Stimulated activated CD4-positive, alpha-beta T cell treated with anti-CD3 and anti-CD28 coated beads, Interleukin-2, amount 100 ng/mL, for 48 hours (primary cell): ENCODE measurements at places on chromosomes 11 and 22.

GRCh38 chr11:71976551-71976950 lies 22.2 kb upstream of the IL18BP start:
- DNase-seq = no peak

DNA sequence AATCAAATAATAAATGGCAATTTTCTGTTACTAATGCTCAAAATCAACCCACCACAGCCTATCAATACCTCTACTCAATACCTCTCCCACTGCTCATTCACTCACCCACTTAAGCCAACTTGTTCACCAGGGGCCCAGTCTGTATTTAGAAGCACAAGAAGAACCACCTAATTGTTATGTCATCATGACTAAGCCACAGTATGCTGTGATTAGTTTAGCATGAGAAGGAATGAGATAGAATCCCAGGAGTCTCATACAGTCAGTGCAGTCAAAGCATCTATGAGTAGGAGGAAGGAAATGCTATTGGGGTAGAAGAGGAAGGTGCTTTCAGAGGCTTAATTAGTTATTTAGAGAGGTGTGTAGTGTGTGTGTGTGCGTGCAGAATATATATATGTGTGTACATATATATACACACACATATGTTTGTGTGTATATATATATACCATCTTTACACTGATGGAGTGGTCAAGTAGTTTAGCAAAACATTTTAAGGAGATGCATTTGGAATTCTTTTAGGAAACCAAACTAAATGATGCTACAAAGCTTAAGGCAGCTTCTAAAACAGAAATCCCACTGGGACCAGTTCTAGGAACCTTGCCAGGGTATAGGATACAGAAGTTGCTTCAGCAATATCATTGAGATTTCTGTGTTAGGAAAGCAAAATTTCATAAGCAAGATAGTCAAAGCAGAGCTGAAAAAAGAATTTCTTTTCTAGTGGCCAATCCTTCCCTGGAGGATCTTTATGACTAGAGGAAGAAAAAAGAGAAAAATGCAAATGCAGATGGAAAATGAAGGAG lies 27.5 kb downstream of the KCNA4 start:
- no peak for DNase-seq

DNA sequence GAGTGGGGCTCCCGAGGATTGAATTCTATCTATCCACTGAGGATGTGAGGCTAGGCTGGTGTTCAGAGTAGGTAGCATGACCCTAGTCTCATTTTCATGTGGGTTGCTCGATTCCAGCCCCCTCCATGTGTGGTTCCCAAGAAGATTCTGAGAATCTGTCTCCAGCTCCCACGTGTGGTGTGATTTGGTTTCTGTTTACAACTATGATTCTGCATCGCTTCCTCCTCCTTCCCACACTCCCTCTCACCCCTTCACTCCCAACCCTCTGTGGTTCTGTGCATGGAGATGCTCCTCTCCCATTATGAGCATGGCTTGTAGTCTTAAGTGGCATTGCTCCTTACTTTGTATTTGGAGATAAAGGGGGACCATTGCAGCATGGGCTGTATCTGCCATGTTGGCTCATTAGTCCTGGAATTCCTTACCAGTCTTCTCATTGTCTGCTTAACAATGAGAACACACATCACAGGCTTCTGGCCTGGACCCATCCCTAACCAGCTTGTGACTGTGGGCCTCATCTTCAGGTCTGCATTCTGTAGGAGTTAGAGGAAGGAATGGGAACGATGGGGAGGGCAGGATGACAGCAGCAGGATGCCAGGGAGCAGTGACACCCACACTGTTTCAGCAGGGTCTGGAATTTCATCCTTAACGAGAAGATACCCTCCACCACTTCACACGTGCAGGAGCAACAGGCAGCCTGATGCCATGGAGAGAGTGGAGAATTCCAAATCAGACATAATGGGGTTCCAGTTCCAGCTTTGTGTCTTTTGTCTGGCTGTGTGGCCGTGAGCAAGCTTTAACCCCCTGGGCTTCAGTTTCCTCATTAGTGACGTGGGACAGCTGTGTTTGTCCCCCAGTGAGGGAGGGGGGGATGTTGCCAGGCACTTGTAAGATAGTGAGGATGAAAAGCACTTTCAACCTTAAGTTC lies 86.0 kb downstream of the CCDC81 start:
- DNase-seq = no peak

DNA sequence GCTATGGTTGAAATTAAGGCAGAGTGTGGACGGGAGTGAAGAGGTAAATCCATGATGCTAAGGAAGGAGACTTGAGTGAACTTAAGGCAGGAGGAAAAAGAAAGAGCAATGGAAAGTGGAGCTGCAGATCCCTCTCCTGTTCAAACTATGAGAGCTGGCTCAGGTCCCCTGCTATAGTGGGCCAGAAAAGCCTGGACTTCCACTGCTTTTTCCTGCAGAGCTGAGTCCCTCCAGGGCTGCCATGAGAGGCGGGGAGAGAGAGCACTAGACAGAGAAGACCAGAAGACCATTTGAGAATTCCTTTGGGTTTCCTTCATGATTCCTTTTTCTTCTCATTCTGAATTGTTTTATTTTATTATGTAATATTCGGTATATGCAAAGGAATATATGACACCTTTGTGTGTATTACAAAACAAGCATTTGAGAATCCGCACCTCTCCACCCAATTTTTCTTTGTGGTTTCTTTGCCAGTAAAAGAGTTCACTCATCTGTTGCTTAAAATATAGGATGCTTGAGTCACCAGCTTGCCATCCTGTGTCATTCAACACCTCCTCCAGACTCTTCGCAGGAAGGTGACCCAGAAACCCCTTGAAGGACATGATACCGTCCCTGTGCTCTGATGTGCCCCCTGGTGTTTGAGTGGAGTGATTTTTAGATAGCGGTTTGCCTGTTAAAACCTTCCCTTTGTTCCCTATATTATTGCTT lies 24.4 kb downstream of the SREBF2 start:
- peak; percentile 79 for DNase-seq

DNA sequence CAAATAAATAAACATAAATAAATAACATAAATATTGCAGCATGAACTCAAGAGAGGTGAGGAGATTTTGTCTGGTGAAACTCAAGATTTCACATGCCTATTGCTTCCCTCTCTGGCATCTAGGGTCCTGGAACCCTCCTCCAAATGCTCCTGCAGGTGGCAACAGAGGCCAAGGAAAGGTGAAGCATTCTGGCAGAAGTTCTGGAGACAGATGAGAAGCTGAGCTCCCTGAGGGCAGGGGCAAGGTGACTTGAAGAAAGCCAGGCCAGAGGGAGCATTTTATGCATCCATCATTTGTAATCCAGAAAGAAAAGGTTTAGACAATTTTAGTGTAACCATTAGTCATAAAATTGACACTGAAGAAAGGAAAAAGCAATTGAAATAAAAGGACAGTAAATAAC lies 64.9 kb downstream of the ENDOD1 start:
- DNase-seq = peak; percentile 41

DNA sequence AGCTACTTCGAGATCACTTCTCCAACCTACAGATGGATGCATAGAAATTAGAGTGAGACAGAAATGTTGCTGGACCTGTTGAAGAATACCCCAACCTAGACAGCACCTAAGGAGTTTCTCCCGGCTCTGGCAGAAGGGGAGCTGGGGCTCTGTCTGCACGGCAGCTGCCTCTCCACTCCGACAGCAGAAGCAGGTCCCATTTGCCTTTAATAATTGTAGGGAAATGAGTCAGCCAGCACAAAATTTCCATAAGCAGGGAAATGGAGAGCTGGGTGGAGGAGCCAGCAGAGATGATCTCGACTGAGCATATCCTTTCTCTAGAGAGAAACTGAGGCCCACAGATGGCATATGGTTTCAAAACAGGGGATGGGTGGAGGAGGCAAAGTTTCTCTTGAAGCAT lies 80.1 kb downstream of the EFCAB6 start:
- DNase-seq = no peak

- no peak for DNase-seq
Measured at GRCh38 chr22:23074451-23074850, 4.1 kb downstream of the GNAZ start.

DNA sequence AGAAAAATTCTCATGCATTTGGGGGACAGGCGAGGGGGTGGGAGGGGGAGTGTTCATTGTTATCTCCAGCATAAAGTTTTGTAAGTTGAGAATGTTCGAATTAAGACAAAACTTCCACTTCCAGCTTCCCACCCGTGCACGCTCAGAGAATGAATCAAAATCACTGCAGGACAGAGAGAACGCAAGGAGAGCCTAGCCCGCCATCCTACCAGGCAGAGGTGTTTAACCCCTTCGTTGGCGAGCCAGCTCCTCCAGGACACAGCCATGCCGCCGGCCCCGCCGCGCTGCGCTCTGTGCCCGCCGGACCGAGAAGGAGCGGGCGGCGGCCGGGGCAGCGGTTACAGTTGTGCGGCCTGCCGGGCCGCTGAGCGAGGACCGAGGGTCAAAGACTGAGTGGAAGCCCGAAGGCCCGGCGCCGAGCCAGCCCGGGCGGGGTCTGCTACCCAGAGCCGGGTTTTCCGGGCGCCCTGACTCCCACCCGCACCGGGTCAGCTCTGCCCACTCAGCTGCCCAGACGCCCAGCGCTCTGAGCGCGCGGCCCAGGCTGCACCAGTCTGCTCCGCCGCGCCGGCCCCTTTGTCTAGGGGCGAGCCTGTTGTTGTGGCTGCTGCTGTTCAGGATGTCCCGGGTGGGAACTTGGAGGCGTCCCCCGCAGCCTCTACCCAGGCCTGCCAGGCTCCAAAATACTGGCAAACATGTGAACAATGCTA lies at the start of gene NOX4:
TSS of gene NOX4 (minus strand) at position 395 of the 710 bp plus-strand sequence. CDS start at position 266, 129 bp downstream.
- no peak for DNase-seq

DNA sequence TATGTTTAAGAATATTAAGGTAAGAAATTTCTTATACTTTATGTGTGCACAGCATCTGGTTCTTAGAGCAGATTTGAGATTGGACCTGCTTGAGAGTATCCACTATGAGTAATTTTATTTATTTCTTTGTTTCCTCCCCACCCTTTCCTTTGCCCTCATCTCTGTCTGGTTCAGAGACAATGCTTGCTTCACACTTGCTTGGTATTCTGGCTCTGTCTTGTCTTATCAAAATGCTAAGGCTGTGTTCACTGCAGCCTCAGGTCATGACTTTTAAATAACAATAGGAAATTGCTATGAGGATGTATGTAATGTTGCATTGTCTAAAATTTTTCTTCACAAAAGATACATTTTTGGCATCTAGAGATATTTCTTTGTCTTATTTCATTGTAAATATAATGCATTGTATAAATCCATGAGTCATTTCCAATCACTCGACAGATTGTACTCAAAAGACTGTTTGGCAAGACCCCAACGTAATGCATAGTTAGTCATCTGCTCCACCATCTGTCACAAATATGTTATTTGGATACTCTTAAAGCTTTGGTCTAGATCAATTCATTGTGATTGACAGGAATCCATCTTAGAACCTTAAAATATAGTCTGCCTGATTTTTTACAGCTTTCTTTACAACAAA lies 395.7 kb downstream of the AASDHPPT start:
- DNase-seq = no peak

- no peak for DNase-seq
Measured at GRCh38 chr11:33325451-33325850, 68.3 kb downstream of the HIPK3 start.

- DNase-seq = no peak
Measured at GRCh38 chr11:65947133-65947532, 1.9 kb downstream of the TSGA10IP start.

- no peak for DNase-seq
Measured at GRCh38 chr11:10392095-10393079, 62.7 kb upstream of the AMPD3 start.

GRCh38 chr11:1232021-1232882 lies 9.4 kb downstream of the MUC5B start:
- DNase-seq = no peak

DNA sequence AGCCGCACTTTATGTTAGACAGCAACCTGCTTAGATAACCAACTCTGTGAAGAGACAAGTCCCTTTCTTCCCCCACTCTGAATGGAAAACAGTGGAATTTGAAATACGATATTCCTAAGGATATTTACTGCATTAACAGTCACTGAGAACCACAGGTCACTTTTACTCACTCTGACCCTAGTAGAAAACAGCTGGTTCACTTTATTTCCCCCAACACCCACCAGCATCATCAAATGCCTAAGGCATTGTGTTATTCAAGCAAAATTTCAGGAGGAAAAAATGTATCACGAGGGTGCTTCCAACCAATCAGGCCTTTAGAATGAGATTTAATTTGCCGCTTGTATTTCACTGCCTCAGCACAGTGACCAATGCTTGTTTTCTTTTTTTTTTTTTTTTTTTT lies 1134.1 kb upstream of the CCDC90B start:
- DNase-seq = no peak

GRCh38 chr11:61198948-61199523 lies 4.3 kb upstream of the PGA3 start:
- DNase-seq = no peak

DNA sequence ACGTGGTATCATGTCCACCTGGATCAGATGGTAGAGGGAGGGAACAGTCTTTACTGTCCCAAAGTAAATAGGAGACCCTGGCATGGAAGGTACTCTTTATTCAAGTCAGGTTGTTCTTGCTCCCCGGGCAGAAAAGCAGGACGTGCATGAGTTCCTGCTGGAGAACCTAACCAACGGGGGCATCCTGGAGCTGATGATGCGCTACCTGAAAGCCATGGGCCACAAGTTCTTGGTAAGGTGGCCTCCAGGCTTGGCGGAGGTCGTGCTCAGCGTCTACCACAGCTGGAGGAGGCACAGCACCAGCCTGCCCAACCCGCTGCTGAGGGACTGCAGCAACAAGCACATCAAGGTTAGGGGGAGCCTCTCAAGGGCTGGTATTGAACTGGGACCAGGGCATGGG lies 48.7 kb downstream of the CABIN1 start:
- DNase-seq = no peak

- no peak for DNase-seq
Measured at GRCh38 chr22:49564054-49564453, 263.6 kb downstream of the BRD1 start.

GRCh38 chr11:73223998-73224730 lies 6.1 kb downstream of the P2RY2 start:
- DNase-seq = no peak

DNA sequence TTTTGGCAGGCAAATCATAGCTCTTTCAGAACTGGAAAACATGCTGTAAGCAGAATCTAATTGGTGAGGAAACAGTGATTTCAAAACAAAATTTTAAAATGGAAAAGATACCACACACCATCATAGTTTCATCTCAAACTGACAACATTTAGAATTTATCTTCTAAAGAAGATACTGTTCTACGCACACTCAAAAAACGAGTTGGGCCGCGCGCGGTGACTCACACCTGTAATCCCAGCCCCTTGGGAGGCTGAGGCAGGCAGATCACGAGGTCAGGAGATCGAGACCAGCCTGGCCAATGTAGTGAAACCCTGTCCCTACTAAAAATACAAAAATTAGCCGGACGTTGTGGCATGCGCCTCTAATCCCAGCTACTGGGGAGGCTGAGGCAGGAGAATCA lies 44.2 kb upstream of the ADSL start:
- no peak for DNase-seq

GRCh38 chr11:10197091-10197490 lies 96.9 kb downstream of the SBF2 start:
- DNase-seq = no peak

GRCh38 chr11:3021125-3021524 lies 29.0 kb upstream of the NAP1L4 start:
- DNase-seq = peak; percentile 17

DNA sequence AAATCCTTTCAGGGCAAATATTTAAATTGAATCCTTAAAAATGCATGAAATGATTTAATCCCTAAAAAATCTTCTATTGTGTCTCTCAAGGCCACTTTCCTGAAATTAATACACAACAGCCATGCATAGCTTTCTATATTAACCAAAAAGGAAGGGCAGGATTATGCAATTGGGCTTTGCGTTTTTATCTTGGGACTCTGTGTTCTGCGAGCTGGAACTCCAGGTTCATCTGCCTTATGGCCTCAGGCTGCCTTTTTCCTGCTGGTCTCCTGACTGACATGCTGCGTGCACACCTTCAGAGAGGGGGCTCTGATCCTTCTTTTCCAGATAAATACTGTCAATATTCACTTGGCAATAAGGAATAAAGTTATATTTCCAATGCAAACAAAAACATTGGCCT lies 141.7 kb upstream of the GRIA4 start:
- DNase-seq = no peak
